ENCODE measurements at places on chromosomes 12 and 14.

GRCh38 chr12:132294121-132295034 is 35.0 kb downstream of the GALNT9 start:
- H3K36me3 ChIP-seq: no peaks in the 10 kb centered on the region
- H3K4me3 ChIP-seq: no peak overlapping the region
- no peak for DNase-seq

GRCh38 chr12:65608319-65608916 is 215.9 kb upstream of the HMGA2 start:
- no peak overlapping the region for H3K4me3 ChIP-seq
- DNase-seq: no peak
- H3K27ac ChIP-seq: no peak overlapping the region
- H3K27me3 ChIP-seq: no peaks in the 10 kb centered on the region
- H3K4me1 ChIP-seq: no peaks in the 10 kb centered on the region
- H3K36me3 ChIP-seq: no peaks in the 10 kb centered on the region

GRCh38 chr12:28223858-28224257 is 33.6 kb downstream of the CCDC91 start:
- peaks cover 9% of the 10 kb centered on the region for H3K4me1 ChIP-seq
- peaks cover 4% of the 10 kb centered on the region for H3K36me3 ChIP-seq
- H3K4me3 ChIP-seq: no peak overlapping the region
- DNase-seq: no peak
- H3K27ac ChIP-seq: no peak overlapping the region
- H3K27me3 ChIP-seq: no peaks in the 10 kb centered on the region

DNA sequence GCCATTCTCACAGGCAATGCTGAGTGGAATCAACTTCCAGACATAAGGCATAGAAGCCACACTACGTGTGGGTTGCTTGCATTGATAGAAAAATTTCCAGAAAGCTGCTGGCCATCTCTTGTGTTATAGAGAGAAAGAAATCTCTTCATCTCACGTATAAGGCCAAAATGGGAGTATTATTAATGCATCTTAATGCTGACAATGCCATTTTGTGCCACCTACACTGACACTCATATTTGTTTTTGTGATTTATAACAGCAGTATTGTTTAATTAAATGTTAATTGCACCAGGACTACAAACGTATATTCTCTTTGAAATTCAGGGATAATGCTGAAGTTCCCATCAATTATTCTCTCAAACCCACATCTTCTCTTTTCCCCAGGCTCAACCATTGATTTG is 56.1 kb upstream of the TMEM132D start:
- no peak for DNase-seq
- H3K4me3 ChIP-seq: no peak overlapping the region
- no peaks in the 10 kb centered on the region for H3K36me3 ChIP-seq
- H3K27ac ChIP-seq: no peak overlapping the region
- peaks cover 4% of the 10 kb centered on the region for H3K27me3 ChIP-seq

DNA sequence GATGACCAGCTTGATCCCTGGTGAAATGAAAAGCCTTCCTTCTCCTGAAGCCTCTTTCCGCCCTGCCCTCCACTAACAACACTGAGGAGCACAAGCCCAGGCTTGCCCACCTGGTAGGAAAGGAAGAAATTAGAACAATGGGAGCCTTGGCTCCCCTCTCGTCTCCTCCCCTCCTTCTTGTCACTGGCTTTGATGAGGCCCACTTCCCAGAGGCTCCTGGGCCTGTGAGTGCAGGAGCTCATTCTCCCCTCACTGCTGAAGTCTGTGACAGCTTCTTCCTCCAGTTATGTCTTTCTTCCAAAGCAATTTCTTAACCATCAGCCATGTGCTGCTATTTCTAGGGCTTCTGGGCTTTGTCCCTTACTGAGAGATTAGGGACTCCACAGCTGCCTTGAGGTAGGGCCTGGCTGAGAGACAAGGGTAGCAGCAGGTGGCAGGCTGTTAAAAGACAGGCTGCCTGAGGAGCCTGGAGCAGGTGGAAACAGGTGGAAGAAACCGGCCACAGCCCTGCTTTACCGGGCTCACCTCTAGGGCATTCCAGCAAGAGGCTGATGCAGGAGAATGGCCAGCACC is 53.6 kb upstream of the SRSF5 start:
- no peaks in the 10 kb centered on the region for H3K27me3 ChIP-seq
- H3K27ac ChIP-seq: no peak overlapping the region

DNA sequence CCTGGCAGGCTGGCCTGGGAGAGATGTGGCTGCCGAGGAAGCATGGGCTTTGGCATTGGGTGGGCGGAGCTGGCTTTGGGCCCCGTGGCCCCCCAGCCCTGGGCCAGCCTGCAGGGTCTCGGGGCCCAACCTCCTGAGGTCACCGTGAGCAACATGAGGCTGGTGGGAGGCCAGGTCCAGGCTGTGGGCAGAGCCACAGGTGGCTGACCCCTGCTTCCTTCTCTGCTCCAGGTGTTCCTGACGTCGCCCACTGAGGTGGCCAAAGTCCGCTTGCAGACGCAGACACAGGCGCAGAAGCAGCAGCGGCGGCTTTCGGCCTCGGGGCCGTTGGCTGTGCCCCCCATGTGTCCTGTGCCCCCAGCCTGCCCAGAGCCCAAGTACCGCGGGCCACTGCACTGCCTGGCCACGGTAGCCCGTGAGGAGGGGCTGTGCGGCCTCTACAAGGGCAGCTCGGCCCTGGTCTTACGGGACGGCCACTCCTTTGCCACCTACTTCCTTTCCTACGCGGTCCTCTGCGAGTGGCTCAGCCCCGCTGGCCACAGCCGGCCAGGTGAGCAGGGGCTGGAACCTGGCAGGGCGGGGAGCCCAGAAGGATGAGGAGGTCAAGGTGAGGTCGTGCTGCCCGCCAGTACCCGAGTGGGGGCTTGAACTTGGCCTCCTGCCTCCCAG is 5.5 kb downstream of the SLC25A47 start:
- no peaks in the 10 kb centered on the region for H3K4me1 ChIP-seq

DNA sequence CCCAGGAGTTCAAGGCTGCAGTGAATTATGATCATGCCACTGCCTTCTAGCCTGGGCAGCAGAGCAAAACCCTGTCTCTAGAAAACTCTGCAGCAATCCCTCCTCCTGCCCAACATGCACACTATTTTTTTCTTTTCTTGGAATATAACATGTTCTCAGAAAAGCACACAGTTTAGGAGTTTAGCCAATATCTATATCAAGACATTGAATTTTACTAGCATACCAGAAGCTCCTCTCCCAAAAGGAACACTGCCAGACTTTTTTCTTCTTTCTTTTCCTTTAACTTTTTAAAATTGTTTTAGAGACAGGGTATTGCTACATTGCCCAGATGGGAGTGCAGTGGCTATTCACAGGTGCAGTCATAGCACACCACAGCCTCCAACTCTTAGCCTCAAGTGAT is 107.1 kb upstream of the AEBP2 start:
- no peaks in the 10 kb centered on the region for H3K4me1 ChIP-seq
- H3K36me3 ChIP-seq: no peaks in the 10 kb centered on the region
- no peak overlapping the region for H3K27ac ChIP-seq
- no peaks in the 10 kb centered on the region for H3K27me3 ChIP-seq
- H3K4me3 ChIP-seq: no peak overlapping the region

DNA sequence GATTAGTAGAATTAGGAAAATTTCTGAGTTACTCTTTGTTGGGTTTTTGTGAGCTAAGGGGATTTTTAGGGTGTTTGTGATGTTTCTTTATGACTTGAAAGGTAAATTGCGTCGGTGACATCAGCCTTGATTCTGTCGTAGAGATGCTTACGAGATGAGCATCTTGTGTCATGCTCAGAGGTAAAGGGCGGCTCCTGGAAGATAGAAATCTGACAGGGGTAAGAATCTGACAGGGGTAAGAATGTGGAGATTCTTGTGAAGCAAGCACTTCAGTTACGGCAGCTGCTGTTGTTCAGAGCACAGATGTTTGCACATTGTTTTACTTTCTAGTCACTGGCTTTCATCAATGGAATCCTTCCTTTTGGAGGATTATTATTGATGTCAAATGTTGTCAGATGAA is 22.5 kb downstream of the EML1 start:
- DNase-seq: no peak
- H3K36me3 ChIP-seq: no peaks in the 10 kb centered on the region
- H3K27me3 ChIP-seq: peaks cover 2% of the 10 kb centered on the region
- H3K27ac ChIP-seq: no peak overlapping the region
- no peak overlapping the region for H3K4me3 ChIP-seq

GRCh38 chr12:90151491-90152015 is 442.9 kb upstream of the ATP2B1 start:
- no peak for DNase-seq
- H3K27me3 ChIP-seq: no peaks in the 10 kb centered on the region
- H3K4me3 ChIP-seq: no peak overlapping the region

DNA sequence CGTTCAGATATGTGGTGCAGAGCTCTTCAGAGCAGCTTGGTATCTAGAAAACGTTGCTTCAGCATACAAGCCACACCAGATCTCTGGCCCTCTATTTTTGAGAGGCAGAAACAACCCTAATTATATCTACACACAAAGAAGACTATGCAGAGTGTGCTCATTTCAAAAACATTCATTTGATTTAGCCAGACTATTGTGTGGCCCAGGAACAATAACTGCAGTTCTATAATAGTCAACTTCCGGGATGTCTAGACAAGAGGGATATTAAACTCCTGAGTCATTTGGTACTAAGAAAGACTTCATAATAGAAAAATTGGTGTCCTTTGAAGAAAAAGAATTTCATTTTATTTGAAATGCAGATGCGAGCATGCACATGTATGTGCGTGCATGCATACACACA is 153.8 kb downstream of the PELI2 start:
- DNase-seq: no peak
- no peak overlapping the region for H3K27ac ChIP-seq

DNA sequence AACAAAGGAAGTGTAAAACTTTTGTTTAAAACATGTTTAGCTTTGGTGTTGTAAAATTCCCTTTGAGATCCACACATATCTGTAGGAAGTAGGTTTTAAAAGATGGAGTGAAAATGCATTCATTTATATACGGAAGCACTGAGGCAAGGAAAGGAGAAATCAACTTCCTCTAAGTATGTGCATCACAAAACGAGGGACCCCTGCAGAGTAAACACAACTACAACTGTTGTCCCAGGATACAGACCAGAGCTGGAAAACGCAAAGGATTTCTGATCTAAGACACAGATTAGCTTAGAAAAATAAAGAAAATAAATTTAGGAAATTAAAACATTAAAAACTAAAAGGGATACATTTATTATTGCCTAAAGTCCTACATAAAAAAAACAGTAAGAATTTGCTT is 297.6 kb downstream of the MED13L start:
- H3K27me3 ChIP-seq: no peaks in the 10 kb centered on the region
- H3K4me3 ChIP-seq: no peak overlapping the region
- H3K36me3 ChIP-seq: peaks cover 69% of the 10 kb centered on the region
- H3K4me1 ChIP-seq: no peaks in the 10 kb centered on the region

DNA sequence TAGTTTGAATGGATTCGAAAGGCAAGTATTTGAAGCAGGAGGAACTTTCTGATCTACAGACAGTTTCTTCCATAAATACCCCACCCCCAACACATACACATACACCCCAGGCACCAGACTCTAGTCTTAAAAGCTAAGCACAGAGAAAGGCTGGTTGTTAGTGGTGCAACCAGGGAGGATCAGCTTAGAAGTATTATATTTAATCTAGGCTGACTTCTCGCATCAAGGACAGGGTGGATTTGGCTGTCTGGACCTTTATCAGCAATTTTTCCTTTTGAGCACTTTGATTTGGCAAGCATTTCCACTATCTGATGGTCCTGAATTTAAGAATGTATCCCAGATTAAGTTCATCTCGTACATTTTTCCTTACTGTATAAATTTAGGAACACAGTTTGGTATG is 1489.8 kb upstream of the FLRT2 start:
- no peaks in the 10 kb centered on the region for H3K4me1 ChIP-seq
- no peaks in the 10 kb centered on the region for H3K27me3 ChIP-seq
- H3K4me3 ChIP-seq: no peak overlapping the region
- no peaks in the 10 kb centered on the region for H3K36me3 ChIP-seq
- no peak for DNase-seq
- no peak overlapping the region for H3K27ac ChIP-seq

GRCh38 chr14:44649061-44649460 is 142.0 kb upstream of the FSCB start:
- no peaks in the 10 kb centered on the region for H3K36me3 ChIP-seq
- DNase-seq: no peak
- H3K27ac ChIP-seq: no peak overlapping the region
- H3K4me1 ChIP-seq: no peaks in the 10 kb centered on the region

DNA sequence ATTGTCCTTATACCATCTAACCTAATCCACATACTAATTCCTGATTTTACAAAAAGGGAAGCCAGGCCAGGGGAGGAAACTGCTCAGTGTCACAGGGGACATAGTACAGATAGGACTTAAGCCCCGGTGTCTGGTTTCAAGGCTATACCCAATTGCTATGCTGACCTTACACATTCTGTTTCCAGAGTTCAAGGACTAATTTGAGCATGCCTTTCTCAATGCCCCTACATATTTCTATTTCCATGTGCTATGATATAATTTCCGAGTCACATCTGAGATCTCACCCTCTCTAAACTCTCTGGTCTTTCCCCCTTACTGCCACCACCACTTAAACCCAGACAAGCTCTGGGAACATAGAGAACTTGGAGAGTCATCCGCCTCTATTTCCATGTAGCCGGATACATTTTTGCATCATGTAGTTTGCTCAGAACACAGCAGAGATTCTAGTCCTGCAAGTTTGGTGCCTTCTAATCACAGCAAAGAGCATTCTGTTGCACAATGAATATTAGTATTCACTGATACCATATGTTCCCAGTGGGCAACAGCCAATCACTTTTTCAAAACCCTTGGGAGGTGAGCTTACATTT is 34.2 kb downstream of the PPM1H start:
- no peak overlapping the region for H3K27ac ChIP-seq
- no peaks in the 10 kb centered on the region for H3K4me1 ChIP-seq
- no peaks in the 10 kb centered on the region for H3K36me3 ChIP-seq
- DNase-seq: no peak
- H3K4me3 ChIP-seq: no peak overlapping the region
- no peaks in the 10 kb centered on the region for H3K27me3 ChIP-seq

DNA sequence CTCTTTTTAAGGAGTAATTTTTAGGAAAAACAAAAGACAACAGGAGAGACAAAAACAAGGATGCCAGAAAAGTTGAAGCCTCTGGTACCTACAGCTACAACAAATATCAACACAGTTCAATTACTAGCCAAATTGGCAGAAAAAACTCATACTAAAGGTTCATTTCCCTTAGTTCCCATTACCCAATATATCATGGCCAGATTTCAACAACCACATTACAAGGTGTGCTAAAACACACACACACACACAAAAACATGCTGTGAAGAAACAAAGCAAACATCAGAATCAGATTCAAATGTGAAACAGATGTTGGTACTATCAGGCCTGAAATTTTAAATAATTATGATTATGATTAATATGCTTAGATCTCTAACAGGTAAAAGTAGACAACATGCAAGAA is 272.7 kb upstream of the CLEC14A start:
- DNase-seq: no peak
- no peak overlapping the region for H3K4me3 ChIP-seq
- H3K4me1 ChIP-seq: no peaks in the 10 kb centered on the region
- H3K27ac ChIP-seq: no peak overlapping the region
- H3K27me3 ChIP-seq: no peaks in the 10 kb centered on the region
- H3K36me3 ChIP-seq: no peaks in the 10 kb centered on the region

GRCh38 chr14:67602995-67603545 is 3.0 kb upstream of the PIGH start:
- H3K27ac ChIP-seq: no peak overlapping the region
- H3K4me3 ChIP-seq: no peak overlapping the region
- H3K4me1 ChIP-seq: peaks cover 20% of the 10 kb centered on the region

- peak; percentile 50 for DNase-seq
- no peaks in the 10 kb centered on the region for H3K36me3 ChIP-seq
- H3K4me1 ChIP-seq: peaks cover 80% of the 10 kb centered on the region
- no peak overlapping the region for H3K4me3 ChIP-seq
- no peaks in the 10 kb centered on the region for H3K27me3 ChIP-seq
- H3K27ac ChIP-seq: peak overlapping the region; percentile 88
These were observed 235.0 kb downstream of the EFCAB11 start for GRCh38 chr14:89719366-89720075.

- H3K36me3 ChIP-seq: no peaks in the 10 kb centered on the region
- H3K4me1 ChIP-seq: peaks cover 17% of the 10 kb centered on the region
- H3K4me3 ChIP-seq: no peak overlapping the region
- H3K27ac ChIP-seq: no peak overlapping the region
These were observed 468.0 kb downstream of the FUT8 start for GRCh38 chr14:65880507-65880906.
